MCF 10A (cell line): ENCODE measurements at places on chromosomes 1 and 21.

GRCh38 chr21:42564561-42564971, 50.9 kb downstream of the SLC37A1 start:
- no peak for DNase-seq

GRCh38 chr1:21264898-21265297, 25.4 kb downstream of the ECE1 start:
- DNase-seq = no peak

- DNase-seq = no peak
These were observed 655.8 kb downstream of the BRINP3 start for GRCh38 chr1:189821833-189822232.

- DNase-seq = peak; percentile 18
These were observed 734 bp downstream of the MED18 start for GRCh38 chr1:28329395-28330153.

DNA sequence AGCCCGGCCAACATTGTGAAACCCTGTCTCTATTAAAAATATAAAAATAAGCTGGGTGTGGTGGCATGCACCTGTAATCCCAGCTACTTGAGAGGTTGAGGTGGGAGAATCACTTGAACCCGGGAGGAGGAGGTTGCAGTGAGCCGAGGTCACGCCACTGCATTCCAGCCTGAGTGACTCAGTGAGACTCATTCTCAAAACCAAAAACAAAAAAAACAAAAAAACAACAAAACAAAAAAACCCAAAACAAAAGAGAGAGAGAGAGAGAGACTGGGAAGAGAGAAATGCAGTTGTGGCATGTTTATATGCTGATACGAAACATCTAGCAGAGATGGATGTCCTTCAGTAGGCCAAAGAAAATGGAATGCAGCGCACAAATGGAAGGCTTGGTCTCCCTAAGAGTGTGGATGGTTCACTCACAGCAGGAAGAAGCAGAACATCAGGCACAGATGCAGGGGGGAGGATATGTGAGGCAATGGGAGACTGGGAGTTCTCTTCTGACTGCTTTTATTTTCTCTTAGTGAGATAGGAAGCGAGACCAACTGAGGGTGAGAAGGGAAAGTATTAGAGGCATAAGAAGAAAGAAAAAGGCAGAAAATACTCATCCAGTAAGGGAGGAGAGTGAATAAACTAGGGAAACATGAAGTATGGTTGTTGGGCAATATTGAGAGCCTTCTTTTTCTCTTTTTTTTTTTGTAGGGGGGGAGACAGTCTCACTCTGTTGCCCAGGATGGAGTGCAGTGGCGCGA, 16.0 kb downstream of the THEM4 start:
- DNase-seq = no peak

- DNase-seq = no peak
These were observed 93.1 kb downstream of the FNBP1L start for GRCh38 chr1:93541045-93541444.

DNA sequence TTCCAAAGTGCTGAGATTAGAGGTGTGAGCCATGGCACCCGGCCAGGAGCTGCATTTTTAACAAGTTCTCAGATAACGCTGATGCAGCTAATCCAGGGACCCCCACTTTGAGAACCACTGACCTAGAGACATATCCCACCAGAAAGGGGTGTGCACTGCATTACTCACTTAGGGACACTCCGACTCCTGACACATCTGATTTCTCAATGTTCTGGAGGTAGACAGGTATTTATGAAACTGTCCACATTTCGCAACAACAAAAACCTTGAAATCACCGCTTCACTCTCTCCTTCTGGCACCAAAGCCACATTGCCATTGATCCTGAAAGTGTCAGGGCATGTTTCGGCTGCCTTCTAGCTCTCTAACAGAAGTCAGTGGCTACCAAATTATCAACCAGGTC, 23.2 kb upstream of the CAMTA1 start:
- peak; percentile 91 for DNase-seq

DNA sequence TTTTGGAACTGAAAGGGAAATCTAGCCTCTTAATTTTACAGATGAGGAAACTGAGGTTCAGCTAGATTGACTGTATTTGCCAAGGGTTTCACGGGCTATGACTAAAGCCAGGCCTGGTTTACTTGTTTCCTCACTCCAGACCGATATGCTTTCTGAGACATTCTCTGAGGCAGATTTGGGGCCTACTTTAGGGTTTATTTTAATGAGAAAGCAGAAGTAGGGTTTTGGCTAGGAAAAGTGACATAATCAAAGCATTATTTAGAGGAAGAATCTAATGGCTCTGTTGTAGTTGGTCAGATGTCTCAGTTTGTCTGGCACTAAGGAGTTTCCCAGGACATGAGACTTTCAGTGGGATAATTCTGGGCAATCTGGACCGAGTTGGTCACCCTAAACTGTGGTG, 1.5 kb upstream of the RPTN start:
- no peak for DNase-seq

GRCh38 chr1:8006037-8006963, 19.8 kb downstream of the ERRFI1 start:
- DNase-seq = peak; percentile 72

GRCh38 chr1:26034504-26035202, 11.3 kb downstream of the SLC30A2 start:
- no peak for DNase-seq

- DNase-seq = no peak
These were observed 186.3 kb downstream of the NFIA start for GRCh38 chr1:61268546-61269240.

- no peak for DNase-seq
These were observed 77.1 kb downstream of the RYR2 start for GRCh38 chr1:237119091-237119490.

DNA sequence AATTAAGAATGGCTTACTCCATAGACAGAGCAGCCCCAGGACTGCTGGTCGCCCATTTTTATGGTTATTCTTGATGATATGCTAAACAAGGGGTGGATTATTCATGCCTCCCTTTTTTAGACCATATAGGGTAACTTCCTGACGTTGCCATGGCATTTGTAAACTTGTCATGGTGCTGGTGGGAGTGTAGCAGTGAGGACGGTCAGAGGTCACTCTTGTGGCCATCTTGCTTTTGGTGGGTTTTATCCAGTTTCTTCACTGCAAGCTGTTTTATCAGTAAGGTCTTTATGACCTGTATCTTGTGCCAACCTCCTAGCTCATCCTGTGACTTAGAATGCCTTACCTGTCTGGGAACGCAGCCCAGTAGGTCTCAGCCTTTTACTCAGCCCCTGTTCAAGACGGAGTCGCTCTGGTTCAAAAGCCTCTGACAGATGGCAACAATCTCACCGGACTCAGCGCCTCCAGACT, 5.2 kb upstream of the AGPAT3 start:
- no peak for DNase-seq

DNA sequence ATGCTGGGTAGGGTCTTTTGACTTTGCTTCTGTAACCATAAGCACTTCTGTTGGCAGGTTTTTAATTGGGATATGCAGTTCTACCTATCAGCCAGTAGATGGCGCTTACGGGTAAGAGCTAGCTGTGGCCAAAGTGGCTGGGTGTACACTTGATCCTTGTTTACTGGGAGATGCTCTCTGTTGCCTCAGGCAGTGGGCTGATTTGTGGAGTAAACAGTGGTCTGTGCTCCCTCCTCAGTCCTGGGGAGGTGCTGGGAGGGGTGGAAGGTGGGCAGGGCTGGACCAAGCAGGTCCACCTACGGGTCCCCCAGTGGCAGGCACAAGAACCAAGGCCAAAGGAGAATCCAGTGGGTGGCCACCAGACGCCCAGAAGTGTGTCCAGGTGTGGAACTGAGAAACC, 43.4 kb downstream of the RALGPS2 start:
- DNase-seq = peak; percentile 36

GRCh38 chr1:188433425-188433824, 1604.7 kb downstream of the PLA2G4A start:
- peak; percentile 8 for DNase-seq

DNA sequence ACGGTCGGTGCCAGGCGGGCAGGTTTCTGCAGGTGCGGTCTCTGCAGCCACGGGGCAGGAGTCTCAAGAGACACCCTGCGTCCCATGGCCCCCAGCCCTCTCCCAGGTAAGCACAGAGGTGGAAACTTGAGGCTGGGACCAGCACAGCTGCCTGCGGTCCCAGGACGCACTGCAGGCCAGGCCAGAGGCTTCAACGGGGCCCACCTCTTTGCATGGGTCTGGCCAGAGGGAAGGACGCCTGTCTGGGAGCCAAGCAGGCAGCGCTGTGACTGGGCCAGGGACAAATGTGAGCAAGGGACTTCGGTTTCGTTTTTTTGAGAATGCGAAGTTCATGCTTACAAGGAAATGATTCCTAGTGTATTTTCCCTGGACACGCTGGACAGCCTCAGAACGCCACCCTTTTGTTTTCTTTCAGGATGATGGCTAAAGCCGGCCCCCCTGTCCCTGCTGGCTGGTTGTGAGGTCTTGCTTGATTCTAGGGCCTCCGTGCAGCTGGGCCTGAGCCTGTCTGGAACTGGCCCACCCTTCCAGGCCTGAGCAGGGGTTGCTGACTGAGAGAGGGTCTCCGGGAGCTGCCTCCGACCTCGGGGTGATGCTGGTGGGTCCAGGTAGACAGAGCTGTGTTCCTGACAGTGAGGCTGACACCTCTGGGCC, 38.3 kb downstream of the MORN1 start:
- no peak for DNase-seq

DNA sequence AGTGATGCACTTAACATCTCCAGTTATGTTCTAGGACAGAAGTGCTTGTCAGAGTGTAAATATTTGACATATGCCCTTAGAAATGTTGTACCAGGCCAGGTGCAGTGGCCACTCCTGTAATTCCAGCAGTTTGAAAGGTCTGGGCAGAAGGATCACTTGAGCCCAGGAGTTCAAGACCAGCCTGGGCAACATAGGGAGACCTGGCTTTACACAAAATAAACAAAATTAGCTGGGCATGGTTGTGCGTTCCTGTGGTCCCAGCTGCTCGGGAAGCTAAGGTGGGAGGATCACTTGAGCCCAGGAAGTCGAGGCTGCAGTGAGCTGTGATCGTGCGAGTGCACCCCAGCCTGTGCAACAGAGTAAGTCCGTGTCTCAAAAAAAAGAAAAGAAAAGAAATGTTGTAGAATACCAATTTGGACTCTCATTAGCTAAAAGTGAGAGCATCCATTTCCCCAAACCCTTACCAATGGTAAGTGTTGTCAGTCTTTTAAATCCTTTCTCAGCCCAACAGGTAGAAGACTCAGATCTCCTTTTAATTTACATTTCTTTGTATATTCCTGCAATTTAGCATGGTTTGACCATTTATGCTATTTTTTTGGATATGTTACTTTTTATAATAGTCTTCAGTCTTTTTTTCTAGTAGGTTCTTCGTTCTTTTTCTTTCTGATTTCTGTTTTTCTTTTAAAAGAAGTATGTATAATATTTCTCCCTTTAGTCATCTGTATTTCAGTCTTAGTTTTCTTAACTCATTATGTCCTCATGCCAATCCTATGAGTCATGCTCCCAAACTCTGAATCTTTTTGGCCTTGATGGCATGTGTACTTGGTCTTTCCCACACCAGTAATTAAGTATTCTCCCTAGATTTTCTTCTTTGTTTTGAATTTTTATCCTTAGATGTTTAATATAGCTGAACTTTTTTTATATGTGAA, 74.4 kb downstream of the CAMTA1 start:
- peak; percentile 94 for DNase-seq

- DNase-seq = peak; percentile 16
These were observed 66.3 kb downstream of the PCBP3 start for GRCh38 chr21:45709696-45710268.

GRCh38 chr1:167849666-167850065, 64.3 kb downstream of the ADCY10 start:
- no peak for DNase-seq

GRCh38 chr1:27366113-27366410, 699 bp downstream of the MAP3K6 start:
- DNase-seq = no peak

DNA sequence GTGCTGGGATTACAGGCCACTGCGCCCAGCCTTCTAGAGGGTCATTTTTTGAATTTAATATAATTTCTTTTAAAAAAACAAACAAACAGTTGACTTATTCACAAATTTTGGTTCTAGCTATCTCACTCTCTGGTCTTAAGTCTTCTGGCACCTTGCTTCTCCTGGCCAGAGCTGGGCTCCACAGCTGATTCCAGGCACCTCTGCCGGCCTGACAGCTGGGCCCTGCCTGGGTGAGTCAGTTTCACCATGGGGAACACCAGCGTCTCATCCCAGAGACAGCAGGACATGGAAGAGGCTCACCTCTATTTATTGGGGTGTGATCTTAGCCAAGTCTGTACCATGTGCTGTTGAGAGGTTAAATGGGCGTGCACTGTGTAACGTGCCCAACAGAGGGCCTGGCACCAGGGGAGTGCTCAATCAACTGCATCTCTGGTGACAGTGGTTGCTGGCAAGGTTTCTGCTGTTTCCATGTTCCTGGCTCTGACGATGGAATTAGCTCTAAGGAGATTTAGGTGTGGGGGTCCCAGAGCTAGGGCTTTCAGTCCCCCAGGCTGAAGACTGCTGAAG, 956 bp downstream of the CPLANE2 start:
- peak; percentile 66 for DNase-seq

DNA sequence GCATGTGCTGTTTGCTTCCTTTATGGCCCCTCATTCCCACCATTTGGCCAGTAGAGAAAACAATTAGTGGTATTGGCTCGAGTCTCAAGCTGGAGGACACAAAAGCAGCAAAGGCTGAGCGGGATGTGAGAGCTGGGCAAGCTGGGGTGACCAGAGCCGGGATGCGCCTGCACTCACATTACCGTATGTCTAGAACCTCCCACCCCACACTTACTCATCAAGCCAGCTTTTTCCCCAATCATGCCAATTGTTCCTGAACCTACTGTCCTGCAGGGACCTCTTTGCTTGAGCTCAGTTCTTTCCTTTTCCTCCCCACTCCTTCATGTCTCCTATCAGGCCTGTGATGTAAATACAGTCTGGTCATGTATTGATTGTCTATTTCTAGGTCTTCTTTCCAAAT, 45.9 kb downstream of the KIRREL1 start:
- peak; percentile 52 for DNase-seq

DNA sequence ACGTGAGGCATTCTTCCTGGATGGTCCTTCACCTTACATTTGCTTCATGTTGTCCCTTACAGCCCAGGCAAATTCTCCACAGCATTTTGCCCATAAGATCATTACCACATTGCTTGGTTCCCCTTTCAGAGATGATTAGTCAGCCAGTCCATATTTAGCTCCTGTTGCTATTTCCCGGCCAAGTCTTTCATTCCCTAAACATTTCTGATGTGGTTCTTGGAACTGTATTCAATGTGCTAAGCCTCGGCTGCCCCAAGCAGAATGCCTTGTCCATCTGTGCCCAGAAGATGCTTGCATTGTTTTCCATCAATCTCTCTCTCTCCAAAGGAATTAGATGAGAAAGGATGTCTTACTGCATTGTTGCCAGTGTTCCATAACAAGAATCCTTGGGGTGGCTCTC, 420.9 kb upstream of the CAMK1G start:
- DNase-seq = no peak
